ENCODE measurements at places on chromosomes 2 and 18.

- DNase-seq = no peak
Observed at GRCh38 chr18:60067426-60068210, 167.8 kb downstream of the PMAIP1 start.

- no peak for DNase-seq
Observed at GRCh38 chr2:133415210-133415876, 152.9 kb downstream of the NCKAP5 start.

DNA sequence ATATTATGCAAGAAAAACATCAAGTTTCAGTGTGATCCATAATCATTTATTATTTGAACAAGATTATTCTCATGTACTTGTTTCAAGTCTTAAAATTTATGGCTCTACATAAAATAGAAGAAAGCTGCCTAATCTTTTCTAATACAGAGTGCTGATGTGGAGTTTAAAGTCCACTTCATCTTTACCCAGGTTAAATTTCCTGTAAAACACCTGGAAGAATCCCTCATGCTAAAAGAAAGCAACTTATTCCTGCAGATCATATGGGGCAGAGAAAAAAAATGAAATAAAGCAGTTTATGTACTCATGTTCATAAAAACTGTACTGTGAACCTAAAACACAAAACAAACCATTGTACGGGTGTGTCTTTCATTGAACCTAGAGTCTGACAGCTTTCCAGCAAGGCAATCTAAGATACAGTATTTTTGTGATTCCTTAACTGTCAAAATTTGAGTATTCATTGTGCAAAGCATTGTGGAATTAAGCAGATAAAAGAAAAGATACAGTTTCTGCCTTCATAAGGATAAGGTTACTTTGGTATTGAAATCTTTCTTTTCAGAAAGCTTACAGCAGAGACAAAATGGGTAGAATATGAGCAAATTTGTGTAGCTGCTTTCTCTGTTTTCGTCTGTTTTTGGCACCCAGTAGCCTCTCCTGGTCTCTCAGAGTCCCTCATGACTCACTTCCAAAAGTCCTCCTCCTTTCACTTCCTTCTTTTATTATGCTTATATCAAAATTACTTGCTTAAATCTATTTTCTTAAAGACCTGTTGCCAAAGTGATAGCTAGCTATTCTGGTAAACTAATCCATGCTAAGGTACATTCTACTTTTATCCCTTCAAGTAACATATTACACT is 26.9 kb upstream of the GLS start:
- no peak for DNase-seq

DNA sequence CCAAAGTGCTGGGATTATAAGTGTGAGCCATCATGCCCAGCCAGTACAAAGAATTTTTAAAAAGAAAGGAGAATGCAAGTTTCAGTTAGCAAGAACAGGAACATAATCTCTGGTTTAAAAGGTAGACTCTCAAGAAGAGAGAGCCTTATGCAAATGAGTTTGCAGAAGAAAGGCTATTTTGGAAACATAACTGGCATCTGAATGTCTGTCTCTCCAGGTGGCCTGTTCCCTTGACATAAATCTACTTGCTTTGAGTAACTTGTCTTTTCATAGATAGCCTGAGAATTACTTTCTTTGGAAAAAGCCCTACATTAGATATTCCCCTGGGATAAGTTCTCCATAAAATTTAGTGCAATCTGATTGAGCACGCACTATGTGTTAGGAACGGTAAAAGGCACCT is 109.6 kb downstream of the ICOS start:
- no peak for DNase-seq

- no peak for DNase-seq
Observed at GRCh38 chr2:40228310-40228709, 223.6 kb downstream of the SLC8A1 start.

- no peak for DNase-seq
Observed at GRCh38 chr2:204472375-204472774, 72.9 kb upstream of the PARD3B start.

DNA sequence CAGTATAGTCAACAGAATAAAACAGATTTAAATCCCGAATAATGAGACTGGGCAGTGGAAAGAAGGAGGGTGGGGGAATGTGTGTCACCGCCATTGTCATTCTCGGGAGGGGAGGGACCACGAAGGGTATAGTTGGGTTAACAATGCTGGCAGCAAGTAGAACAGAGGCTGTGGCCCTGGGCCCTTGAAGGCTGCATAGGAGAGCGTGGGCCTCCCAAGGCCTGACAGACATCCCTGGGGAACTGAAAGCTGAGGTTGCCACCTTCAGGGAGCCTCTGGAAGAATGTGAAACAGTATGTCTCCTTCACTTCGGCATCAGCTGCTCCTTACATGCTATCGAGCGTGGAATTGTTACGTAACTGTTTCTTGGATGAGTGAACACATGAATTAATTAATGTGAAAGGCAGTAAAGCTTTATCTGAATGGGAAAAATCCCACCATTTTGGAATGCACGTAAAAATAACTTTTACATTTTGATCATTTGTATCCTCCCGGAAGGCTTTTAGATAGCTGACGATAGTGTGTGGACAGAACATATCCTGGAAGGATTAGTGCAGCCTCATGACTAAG is 92.8 kb upstream of the TTC39C start:
- DNase-seq = no peak

GRCh38 chr2:227871375-227871791 is at the start of gene DAW1:
Gene DAW1, plus strand, starts transcription at chr2:227871631. Its CDS starts 59 bp downstream, at chr2:227871690.
- no peak for DNase-seq

DNA sequence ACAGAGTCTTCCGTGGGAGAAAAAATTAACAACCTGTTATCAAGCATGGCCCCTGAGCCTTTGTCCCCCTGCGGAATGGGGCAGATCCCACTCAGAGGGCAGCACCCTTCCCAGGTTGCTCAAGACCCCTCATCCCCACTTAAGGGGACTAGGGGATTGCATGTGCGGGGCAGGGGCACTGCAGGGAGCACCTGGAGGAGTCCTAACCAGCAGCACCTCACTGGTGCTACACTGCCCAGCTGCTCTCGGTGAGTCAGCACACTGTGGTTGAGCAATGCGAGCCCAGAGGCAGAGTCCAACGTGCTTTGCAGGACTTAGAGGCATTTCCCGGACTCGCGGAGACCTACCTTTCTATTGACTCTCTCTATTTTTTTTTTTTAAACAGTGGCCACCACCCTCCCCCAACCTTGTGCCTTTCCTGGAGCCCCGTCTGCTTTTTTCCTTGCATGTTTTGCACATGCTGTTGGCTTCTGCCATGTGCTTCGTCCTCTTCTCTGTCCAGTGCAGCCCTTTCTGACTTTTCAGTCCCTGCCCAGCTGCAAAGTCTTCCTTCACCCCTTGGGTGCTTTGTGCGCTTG is 74.0 kb downstream of the IL1R2 start:
- DNase-seq = no peak

DNA sequence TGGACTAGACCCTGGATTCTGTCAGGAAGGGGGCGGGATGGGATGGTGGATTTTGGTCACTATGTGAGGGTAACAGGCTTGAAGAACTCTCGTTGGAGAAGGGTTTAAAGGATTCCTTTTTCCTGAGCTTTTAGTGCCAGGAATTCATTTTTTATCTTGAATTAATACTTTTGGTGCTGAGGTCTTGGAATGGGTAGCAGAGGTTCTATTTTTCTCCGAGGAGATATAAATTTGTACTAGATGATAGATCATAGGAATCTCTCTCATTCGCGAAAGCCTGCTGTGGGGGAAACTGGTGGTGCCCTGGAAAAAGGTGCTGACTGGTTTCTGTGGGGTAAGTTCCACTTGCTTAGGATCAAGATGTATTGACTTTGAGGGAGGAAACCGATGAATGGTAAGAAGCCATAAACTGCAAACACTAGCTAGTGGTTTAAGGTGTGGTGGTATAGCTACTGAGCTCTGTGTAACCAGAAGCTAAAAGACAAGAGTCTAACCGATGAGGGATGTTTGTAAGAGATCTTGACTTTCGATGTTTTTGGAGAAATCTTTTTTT is 706 bp downstream of the AGPS start:
- no peak for DNase-seq

- no peak for DNase-seq
Observed at GRCh38 chr18:66457245-66457644, 146.6 kb downstream of the CDH19 start.

DNA sequence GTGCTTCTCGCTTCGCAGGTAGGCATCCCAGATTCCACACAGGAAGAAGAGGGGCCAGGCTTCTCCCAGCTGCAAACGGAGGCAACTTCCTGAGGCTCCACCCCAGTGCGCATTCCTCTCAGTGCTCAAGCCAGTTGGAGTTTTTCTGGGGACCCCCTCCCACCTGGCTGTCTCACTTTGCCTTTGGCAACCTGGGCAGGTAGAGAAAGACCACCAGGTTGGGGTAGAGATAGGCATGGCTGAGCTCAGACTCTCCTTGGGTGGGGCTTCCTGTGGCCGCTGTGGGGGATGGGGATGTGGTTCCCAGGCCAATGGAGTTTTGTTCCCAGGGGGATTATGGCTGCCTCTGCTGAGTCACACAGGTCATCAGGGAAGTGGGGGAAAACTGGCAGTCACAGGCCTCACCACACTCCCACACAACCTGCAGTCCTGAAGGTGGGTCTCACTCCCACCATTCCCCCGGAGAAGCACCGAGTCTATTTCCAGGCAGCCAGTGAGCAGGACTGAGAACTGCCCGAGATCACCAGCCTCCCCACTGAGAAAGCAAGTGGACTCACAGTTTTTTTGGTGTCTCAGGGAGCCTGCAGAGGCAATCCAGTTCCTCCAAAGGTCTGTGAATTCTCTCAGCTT is 38.1 kb downstream of the SLC39A10 start:
- no peak for DNase-seq

- no peak for DNase-seq
Observed at GRCh38 chr2:103010751-103011150, 248.9 kb downstream of the TMEM182 start.

DNA sequence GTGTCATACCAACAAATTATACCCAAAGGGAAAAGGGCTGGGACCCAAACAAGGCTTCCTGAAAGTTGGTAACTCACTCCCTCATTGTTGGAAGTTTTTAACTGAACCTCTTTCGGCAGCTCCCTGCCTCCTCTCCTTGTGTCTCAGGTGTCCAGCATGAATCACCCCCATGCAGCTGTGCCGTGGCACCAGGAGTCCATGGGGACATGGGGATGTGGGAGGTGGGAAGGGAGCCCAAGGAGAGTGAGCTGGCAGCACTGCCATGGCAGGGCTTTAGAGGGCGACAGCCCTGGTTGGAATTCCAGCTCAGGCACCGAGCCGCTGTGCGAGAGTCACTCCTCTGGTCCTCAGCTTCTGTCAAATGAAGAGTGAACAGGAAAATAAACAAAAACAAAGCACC is 12.5 kb upstream of the GYPC start:
- DNase-seq = no peak

DNA sequence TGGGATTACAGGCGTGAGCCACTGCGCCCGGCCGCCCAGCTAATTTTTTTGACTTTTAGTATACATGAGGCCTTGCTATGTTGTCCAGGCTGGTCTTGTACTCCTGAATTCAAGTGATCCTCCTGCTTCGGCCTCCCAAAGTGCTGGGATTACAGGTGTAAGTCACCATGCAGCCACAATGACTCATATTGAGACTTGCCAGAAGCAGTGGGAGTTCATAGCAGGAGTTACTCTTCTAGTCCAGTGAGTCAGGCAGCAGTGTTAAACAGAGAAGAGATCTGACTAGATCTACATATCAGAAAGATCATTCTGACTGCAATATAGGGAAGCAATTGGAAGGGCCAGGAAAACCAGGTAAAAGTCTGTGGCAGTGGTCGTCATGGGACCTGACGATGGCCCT is 1.5 kb upstream of the FLACC1 start:
- DNase-seq = no peak

DNA sequence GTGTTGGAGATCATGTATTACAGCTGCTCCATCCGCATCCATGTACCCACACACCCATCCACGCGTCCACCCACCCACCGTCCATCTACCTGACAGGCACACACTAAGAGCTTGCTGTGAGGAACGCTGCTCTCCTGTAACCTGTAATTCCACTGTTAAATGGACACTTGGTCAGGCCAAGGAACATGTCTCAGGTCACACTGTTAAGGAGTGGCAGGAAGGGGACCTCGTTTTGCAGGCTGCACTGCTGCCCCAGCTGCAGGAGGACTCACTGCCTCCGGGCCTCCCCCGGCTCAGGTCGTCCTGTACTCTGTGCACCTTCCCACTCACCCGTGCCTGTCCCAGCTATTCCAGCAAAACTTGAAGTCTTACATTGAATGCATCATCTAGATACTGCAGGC is 170.5 kb downstream of the EIPR1 start:
- no peak for DNase-seq

DNA sequence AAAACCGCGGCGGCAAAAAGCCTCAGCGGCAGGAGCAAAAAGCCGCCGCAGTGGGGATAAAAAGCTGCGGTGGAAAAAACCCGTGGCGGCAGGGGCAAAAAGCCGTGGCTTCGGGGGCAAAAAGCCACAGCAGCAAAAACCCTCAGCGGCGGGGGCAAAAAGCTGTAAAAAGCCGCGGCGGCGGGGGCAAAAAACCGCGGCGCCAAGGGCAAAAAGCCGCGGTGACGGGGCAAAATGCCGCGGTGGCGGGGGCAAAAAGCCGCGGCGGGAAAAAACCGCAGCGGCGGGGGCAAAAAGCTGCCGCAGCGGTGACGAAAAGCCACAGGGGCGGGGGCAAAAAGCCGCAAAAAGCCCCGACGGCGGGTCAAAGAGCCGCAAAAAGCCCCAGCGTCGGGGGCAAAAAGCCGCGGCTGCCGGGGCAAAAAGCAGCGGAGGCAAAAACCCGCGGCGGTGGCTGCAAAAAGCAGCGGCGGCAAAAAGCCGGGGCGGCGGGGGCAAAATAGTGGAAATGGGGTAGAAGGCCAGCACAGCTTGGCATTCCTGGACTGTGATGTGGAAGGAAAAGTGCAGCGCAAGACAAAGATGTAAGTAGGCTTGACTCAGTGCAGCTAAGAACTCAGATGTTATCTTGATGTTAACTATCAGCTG is 151.8 kb downstream of the ANKRD30BL start:
- no peak for DNase-seq

- DNase-seq = no peak
Observed at GRCh38 chr2:12816379-12817306, 99.9 kb downstream of the TRIB2 start.

GRCh38 chr2:238498188-238498587 is 71.5 kb downstream of the ASB1 start:
- no peak for DNase-seq

DNA sequence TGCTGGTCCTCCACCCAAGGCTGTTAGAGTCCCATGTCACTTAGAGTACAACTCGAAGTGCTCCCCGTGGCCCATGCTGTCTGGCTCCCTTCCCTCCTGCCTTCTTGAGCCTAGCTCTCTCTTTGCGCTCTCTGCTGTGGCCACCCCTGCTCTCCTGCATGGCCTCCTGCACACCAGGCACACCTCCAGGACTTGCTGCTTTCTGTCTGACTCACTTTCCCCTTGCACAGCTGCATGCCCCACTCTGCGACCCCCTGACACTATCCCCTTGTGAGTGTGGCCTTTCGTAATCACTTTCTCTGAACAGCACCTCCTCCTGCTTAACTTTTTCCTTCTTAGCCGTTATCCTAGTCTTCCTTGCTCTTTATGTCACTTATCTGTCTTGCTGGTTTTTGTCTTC is 343.6 kb downstream of the TGIF1 start:
- no peak for DNase-seq

GRCh38 chr2:2524348-2524941 is 193.4 kb upstream of the MYT1L start:
- no peak for DNase-seq

- DNase-seq = no peak
Observed at GRCh38 chr2:13230221-13230620, 513.5 kb downstream of the TRIB2 start.
